ENCODE measurements at places on chromosomes 13 and 19.

- DNase-seq, result no peak
Observed at GRCh38 chr13:46561286-46561685, 8.3 kb downstream of the LRCH1 start.

DNA sequence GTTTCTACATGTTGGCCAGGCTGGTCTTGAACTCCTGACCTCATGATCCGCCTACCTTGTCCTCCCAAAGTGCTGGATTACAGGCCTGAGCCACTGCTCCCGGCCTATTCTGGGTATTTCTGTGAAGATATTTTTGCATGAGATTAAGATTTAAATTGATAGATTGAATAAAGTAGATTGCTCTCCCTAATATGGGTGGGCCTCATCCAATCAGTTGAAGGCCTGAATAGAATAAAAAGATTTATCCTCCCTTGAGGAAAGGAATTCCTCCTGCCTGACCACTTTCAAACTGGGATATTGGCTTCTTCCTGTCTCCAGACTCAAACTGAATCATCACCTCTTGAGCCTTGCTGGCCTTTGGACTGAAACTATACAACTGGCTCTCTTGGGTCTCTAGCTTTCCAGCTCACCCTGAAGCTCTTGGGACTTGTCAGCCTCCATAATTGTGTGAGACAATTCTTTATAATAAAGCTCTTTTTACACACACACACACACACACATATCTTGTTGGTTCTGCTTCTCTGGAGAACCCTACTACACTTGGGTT, 36.1 kb upstream of the CXCL17 start:
- no peak for DNase-seq

DNA sequence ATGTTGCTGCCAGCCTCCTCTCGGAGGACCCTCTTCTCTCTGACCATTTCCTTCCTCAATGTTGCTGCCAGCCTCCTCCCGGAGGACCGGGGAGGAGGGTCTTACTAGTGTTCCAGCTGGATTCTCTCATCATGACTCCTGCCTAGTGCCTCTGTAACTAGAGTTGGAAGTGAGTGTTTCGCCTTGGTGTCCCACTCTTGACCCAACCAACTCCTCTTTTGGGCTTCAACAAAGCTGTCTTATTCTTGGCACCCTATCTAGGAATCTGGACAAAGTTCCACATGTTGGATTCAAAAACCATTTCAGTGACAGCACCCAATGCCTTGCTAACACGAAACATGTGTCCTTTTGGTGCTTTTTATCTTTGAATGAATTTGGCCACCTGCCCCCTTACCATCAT, 165.4 kb downstream of the GPC5 start:
- DNase-seq, result no peak

- no peak for DNase-seq
Observed at GRCh38 chr19:35116072-35116801, 614 bp downstream of the FXYD3 start.

DNA sequence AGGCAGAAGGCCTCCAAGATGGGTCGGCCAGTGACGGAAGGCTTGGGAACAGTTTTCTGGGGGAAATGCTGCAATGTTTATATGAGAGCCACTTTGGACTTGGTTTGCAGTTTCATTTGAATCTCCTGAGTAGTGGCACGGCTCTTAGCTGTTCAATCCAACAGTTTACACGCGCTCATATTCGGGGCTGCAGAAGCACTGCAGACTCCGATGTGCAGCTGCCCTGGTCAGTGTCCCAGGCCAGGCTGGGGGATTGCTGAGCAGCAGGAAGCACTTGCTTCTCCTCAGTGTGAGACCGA, 31.7 kb downstream of the CEBPG start:
- DNase-seq, result no peak

GRCh38 chr19:56919308-56919995, 78.9 kb upstream of the PEG3 start:
- DNase-seq, result no peak

DNA sequence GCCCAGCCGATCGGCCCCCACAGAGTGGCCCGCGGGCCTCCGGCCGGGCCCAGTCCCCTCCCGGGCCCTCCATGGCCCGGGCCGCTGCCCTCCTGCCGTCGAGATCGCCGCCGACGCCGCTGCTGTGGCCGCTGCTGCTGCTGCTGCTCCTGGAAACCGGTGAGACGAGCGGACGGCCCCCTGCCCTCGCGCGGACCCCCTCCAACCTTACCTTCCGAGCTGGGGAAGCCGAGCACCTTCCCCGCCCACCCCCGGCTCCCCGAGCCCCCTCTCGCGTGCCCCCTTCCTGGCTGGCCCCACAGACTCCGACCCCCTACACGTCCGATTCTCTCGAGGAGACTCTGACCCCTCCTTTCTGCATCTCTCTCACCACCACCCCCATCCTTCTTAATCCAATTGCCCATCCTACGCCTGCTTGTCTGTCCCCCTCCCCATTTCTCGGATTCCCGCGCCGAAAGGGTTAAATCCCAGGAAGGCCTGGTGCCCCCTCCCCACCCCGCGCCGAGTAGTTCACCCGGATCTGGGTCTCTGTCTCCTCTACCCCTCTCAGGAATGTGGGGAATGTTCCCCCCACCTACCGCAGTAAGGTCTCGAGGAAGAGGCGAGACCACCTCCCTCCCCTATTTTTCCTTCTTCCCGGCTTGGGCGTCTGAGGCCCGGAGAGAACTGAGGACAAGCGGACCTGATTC, 502 bp downstream of the NECTIN2 start:
- DNase-seq, result no peak

DNA sequence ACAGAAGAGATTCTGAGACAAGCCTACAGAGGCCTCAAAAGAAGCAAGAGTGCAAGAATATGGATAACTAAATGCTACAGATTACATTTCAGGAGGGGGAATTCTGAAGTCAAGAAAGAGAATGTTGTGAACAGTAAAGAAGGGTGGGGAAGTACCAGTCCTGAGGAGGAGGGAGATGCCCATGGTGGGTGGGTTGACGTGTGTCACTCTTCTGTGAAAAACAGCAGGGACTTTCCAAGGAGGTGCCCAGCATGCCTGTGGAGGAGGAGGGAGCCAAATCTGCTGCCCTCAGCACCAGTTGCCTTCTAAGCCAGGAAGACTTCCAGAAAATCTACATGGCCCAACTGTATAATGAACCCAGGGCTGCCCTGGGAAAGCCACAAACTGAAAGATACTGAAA, 87.7 kb downstream of the SGCG start:
- no peak for DNase-seq

DNA sequence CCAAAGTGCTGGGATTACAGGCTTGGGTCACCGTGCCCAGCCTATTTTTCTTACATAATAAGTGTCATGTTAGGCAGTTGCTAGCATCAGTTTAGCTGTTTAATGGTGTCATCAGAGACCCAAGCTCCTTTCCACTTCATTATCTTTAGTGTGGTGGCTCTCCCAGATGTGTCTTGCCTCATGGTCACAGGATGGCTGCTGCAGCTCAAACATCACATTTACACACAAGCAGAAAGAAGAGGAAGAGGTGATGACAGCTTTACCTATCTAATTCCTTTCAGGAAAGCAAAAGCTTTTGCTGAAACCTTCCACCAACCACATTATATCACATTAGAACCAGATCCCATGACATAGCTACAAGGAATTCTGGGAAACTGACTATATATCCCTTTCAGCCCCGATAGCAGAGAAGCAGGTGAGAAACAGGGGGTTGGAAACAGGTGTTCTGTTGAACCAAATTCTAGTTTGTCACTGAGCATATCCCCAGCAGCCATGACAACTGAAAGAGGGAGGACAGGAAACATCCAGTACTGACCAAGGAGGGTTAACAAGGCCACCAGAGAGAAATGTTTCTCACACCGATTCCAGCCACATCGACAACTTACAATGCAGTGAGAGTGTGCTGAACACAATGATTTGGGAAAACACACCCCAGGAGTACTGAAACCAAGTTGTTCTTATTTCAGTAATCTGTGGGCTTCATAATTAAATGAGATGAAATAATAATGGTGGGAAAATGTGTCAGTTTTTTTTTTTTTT, 617.0 kb downstream of the UQCRFS1 start:
- no peak for DNase-seq

DNA sequence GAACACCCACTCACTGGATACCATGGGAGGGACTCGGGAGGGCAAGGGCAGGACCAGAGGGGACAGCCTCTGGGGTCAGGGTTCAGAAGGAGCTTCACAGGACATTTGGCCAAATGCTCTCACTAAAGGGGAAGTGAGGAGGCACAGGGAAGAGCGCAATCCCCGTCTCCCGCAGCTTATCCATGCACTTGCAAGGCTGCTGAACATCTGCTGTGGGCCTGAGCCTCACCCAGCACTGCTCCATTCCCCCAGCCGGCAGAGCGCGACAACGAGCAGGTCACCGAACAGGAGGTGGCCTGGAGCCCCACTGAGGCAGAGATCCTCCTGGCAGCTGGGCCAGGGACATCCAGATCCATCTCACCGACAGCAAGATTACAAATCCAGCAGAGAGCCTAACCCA, 23.3 kb downstream of the ELAVL1 start:
- no peak for DNase-seq

GRCh38 chr13:100304229-100304628, 215.3 kb downstream of the PCCA start:
- peak; percentile 70 for DNase-seq

DNA sequence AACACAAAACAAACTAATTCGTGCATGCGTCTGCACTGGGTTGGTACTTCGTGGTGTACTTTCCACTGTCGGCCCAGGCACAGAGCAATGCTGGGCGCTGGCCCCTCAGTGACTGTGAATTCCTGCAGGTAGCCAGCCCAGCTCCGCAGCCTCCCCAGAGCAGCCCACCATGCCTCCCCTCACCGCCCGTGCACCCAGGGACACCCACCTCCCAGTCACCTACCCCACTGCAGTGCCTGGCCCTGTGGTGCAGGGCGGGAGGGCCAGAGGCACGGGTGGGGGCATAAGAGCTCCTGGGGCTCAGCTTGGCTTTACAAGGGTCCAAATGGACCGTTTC, 93.1 kb upstream of the ZNF507 start:
- no peak for DNase-seq

GRCh38 chr13:95480131-95480545, 72.4 kb upstream of the CLDN10 start:
- DNase-seq, result no peak

- no peak for DNase-seq
Observed at GRCh38 chr19:15859187-15859586, 38.7 kb downstream of the CYP4F2 start.

DNA sequence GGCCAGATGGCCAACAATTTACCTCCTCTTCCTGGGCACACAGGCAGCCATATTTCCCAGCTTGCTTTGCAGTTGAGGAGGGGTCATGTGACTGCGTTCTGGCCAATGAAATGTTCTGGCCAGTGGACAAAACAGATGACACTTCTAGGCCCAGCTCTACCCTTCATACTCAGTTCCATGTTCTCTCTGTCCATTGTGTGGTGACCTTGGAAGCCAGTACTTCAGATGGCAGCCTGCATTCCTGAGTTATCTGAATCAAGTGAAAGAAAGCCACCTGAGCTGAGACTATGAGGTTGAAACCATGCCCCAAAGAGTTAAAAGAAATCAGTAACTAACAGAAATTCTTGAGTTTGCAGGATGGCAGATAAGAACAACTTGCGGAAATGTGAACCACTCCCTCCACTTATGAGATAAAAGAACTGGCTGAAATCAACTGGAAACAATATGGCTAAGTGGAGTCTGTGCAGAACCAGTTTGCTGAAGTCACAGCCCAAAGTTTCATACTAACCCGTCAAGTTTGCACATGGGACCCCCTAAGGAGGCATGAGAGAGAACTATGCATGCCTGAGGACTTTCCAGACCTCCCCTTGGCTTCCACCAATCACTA, 8.1 kb downstream of the FAM187B start:
- no peak for DNase-seq

DNA sequence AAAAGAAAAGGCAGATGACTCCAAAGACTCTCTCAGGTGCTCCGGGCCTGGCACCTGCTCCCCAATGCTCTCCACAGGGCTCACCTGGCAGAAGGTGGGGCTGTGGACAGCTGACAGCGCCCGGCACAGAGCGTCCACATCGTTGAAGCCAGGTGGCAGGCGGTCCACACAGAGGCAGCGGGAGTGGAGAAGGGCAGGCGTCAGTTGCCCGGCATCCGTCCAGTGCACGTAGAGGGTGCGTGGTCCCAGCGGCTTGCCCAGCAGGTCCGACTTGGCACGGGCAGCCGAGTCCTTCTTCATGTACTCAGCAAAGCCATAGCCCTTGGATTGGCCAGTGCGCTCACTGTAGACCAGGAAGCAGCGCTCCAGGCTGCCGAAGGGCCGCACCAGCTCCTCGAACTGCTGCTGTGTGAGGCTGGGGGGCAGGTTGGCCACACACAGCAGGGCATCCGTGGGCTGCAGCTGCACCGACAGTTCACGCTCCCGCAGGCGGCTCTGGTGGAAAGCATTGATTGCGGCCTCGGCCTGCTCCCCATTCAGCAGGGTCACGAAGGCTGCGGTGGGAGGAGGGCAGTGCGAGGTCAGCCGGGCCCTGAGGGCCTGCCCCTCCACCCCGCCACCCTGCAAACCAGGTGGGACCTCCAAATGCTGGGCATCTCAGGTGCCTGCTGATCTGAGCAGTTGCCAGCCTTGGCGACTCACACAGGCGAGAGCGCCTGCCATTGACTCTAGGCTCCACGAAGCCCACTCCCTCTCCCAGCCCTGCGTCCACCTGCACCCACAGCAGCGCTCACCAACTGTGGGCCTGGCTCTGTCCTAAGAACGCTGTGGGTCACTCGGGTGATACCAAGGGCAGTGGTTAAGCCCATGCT, 4.5 kb downstream of the RAVER1 start:
- no peak for DNase-seq

GRCh38 chr19:7292950-7293761, 1.1 kb downstream of the INSR start:
- peak; percentile 59 for DNase-seq

DNA sequence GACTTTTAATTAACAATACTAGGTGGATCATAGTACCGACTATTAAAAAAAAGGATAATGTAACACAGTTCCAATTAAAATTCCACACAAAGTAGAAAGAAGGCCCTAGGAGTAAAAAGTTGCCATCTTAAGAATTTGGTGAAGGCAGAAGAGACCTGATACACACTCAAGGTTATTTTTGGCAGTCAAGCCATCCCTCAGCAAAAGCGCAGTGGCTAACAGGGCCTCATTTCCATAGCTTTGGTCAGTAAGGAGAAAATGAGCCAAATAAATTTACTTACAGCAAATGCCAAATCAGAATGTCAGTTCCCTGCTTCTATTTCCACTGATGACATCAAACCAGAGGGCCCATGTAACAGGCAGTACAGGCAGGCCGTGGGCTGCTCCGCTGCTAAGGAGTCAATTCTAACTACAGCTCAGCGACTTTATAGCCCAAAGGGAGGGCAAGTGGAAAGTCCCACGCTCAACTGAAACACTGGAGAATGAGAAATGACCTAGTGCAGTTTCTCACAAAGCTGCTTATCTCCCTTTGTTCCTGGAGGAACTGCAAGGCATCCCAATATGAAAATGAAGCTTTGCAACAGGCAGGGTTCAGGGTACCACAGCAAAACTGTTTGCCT, 6.3 kb downstream of the ARGLU1 start:
- DNase-seq, result no peak

All from retina (tissue), 1 donor.